Activated B cell treated with CpG ODN at 0.5 μM for 24 hours (primary cell): ENCODE measurements at places on chromosomes 12 and 14. TPM values are rescaled to one million over a fixed set of nuclear protein-coding genes. Genes with fewer than 3 reads are reported as not detected.
A peak's percentile ranks its signal among the peaks of the same experiment; 100 is the strongest.

TMCC3 gene
- total RNA-seq, result 24.2 and 28.0 TPM in 2 replicates

ERH gene
- total RNA-seq, result 252 and 273 TPM in 2 replicates

SMARCD1 gene
- 101 and 108 TPM in 2 replicates for total RNA-seq

SERPINA1 gene
- 0.31 TPM in 1 of 2 replicates, not detected in the other for total RNA-seq

NEUROD4 gene
- not detected in 2 replicates for total RNA-seq

ADAMTS20 gene
- total RNA-seq, result not detected in 2 replicates

NABP2 gene
- 27.7 and 31.4 TPM in 2 replicates for total RNA-seq

KLRK1 gene
- total RNA-seq, result 0.56 and 0.98 TPM in 2 replicates

DNA sequence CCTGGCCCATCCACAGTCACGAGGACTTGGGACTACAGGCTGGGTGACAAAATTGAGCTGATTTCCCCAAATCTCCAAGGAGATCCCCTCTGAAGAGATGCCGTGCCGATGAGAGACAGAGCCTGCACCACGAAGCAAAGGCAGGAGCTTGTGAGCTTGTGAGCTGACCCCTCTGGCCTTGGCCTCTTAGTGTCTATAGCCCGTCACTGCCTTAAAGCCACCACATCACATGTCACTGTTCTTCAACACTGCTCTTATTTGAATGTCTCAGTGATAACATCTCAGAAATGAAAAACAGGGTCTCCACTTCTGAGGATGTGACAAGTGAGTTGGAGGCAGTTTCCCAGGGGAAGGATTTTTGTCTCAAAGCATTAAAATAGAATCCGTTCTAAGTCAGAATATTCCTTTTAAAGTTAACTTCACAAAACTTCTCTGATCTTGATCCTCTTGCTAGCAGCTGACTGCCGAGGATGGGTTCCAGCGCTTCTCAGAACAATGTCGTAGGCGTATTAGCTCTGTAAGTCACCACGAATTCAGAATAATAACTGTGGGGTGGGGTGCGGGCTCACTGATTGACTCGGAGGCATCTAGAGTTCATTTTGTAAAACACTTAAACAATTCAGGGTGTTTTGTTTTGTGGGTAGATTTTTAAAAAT is 37.5 kb downstream of the CHST11 start:
- H3K27ac ChIP-seq, result peak overlapping the region; percentile 22
- H3K36me3 ChIP-seq, result peaks cover 27% of the 10 kb centered on the region
- no peak for DNase-seq
- peaks cover 83% of the 10 kb centered on the region for H3K4me1 ChIP-seq

- no peaks in the 10 kb centered on the region for H3K36me3 ChIP-seq
- H3K27me3 ChIP-seq, result no peaks in the 10 kb centered on the region
- no peaks in the 10 kb centered on the region for H3K4me1 ChIP-seq
- no peak overlapping the region for H3K27ac ChIP-seq
- no peak overlapping the region for H3K4me3 ChIP-seq
- no peak for DNase-seq
Observed at GRCh38 chr12:19021646-19022045, 107.9 kb upstream of the PLEKHA5 start.

GRCh38 chr14:35342489-35343010 is 50.4 kb downstream of the PSMA6 start:
- H3K4me3 ChIP-seq, result no peak overlapping the region
- no peaks in the 10 kb centered on the region for H3K27me3 ChIP-seq
- H3K4me1 ChIP-seq, result peaks cover 32% of the 10 kb centered on the region
- no peaks in the 10 kb centered on the region for H3K36me3 ChIP-seq
- H3K27ac ChIP-seq, result no peak overlapping the region
- DNase-seq, result no peak

DNA sequence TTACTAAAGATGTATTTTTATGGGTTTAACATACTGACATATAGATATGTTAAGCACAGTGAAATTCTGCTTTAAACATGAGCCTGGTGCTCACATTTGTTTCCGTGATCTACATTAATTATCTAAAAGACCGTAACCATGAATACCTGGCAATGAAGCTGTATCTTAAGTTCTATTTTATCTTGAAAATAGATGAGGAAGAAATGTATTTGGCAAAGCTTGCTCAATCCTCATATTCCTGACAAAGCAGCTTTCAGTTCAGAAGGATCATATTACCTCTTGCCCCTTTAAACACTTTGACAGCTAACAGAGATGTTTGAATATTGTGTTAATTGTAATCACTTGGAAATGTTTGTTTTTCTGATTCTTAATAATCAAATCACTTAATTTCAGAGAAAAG is 9.8 kb downstream of the EPYC start:
- peaks cover 2% of the 10 kb centered on the region for H3K27me3 ChIP-seq
- no peaks in the 10 kb centered on the region for H3K4me1 ChIP-seq
- H3K4me3 ChIP-seq, result no peak overlapping the region
- H3K27ac ChIP-seq, result no peak overlapping the region
- H3K36me3 ChIP-seq, result no peaks in the 10 kb centered on the region

GRCh38 chr12:105670672-105671071 is 340.2 kb downstream of the C12orf75 start:
- H3K36me3 ChIP-seq, result no peaks in the 10 kb centered on the region
- no peak for DNase-seq
- no peaks in the 10 kb centered on the region for H3K27me3 ChIP-seq
- no peak overlapping the region for H3K27ac ChIP-seq
- no peak overlapping the region for H3K4me3 ChIP-seq

DNA sequence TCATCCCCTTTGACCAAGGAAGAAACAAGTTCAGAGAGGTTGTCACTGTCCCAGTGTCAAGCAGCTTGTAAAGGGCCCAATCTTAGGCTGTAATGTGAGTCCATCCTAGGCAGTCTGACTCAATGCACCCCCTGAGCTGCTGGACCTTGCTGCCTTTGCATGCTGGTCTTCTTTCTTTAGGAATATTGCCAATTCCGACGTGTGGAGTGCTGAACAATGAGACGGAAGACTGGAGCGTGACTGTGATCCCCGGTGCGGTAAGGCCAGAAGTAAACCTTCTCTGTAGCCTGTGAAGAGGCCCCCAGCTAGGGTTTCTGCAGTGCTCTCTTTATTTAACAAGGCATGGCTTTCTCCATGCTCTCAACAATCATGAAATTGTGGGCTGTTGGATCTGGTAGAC is 963 bp downstream of the TCTN2 start:
- peaks cover 11% of the 10 kb centered on the region for H3K4me1 ChIP-seq
- no peak for DNase-seq
- H3K27ac ChIP-seq, result no peak overlapping the region
- peaks cover 25% of the 10 kb centered on the region for H3K36me3 ChIP-seq
- H3K27me3 ChIP-seq, result no peaks in the 10 kb centered on the region

DNA sequence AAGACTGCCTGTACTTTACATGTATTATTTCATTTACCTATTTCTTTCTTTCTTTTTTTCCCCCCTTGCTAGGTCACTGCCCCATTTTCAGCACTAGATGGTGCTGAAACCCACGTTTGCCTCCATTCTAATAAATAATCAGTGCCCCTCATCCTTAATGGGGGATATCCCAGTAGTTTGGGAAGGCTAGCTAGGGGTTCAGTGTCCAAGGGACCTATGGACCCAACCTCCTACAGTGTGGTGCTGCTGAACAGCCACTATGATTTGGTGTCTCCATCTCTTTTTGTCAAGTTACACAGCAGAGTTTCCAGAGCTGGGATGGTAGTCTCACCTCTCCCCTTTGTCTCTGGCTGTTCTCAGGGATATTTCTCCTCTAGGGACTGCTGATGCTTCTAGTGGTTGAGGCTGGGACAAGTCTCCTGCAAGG is 6.5 kb upstream of the HCFC2 start:
- H3K4me3 ChIP-seq, result no peak overlapping the region
- no peak overlapping the region for H3K27ac ChIP-seq
- no peaks in the 10 kb centered on the region for H3K36me3 ChIP-seq
- no peak for DNase-seq
- H3K27me3 ChIP-seq, result peaks cover 26% of the 10 kb centered on the region

GRCh38 chr14:92417759-92418158 is 94.8 kb downstream of the SLC24A4 start:
- DNase-seq, result no peak
- no peaks in the 10 kb centered on the region for H3K36me3 ChIP-seq
- no peak overlapping the region for H3K4me3 ChIP-seq
- H3K27me3 ChIP-seq, result peaks cover 14% of the 10 kb centered on the region
- no peak overlapping the region for H3K27ac ChIP-seq

DNA sequence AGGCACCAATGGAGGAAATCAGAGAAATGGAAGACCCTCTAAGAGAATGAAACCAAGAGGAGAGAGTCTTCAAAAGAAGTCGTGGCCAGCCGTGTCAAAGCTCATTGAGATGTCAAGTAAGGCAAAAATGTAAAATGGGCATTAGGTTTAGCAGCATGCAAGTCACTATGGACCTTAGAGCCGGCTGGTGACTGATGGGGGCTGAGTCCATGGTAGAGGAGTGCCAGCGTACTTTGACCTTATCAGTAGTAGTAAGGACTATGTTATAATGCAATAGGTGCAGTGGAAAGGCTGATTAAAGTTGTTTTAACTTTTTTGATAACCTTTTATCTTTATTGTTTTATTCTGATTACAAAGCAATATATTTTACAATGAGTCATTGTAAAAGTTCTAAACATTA is 66.5 kb downstream of the ANO6 start:
- DNase-seq, result no peak
- no peak overlapping the region for H3K4me3 ChIP-seq
- no peaks in the 10 kb centered on the region for H3K27me3 ChIP-seq
- H3K36me3 ChIP-seq, result peaks cover 19% of the 10 kb centered on the region
- H3K4me1 ChIP-seq, result peaks cover 12% of the 10 kb centered on the region
- H3K27ac ChIP-seq, result no peak overlapping the region

GRCh38 chr12:49885663-49886461 is 17.8 kb downstream of the FAIM2 start:
- no peaks in the 10 kb centered on the region for H3K4me1 ChIP-seq
- H3K27me3 ChIP-seq, result peaks cover 21% of the 10 kb centered on the region
- H3K27ac ChIP-seq, result no peak overlapping the region
- H3K36me3 ChIP-seq, result no peaks in the 10 kb centered on the region

DNA sequence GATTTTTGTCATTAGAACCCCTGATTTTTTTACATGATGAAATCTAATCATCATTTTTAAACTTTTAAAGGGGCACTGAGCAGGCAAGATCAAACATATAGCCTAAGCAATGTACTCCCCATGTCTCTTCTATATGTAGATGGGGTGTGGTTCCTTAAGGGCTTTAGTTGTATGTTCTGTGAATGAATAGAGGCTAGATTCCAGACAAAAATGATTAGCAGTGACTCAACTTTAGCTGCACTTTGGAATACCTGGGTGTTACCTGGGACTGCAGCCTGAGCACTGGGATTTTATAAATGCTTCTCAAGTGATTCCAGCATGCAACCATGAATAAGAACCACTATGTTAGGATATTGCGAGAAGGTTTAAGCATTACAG is 256.7 kb upstream of the PLEKHG7 start:
- peak overlapping the region; percentile 67 for H3K4me3 ChIP-seq
- no peaks in the 10 kb centered on the region for H3K27me3 ChIP-seq
- no peak for DNase-seq
- peaks cover 93% of the 10 kb centered on the region for H3K4me1 ChIP-seq

- H3K36me3 ChIP-seq, result no peaks in the 10 kb centered on the region
- DNase-seq, result no peak
- H3K4me3 ChIP-seq, result no peak overlapping the region
- H3K27ac ChIP-seq, result no peak overlapping the region
- peaks cover 6% of the 10 kb centered on the region for H3K27me3 ChIP-seq
Observed at GRCh38 chr12:52398176-52398575, 8.0 kb downstream of the KRT82 start.

DNA sequence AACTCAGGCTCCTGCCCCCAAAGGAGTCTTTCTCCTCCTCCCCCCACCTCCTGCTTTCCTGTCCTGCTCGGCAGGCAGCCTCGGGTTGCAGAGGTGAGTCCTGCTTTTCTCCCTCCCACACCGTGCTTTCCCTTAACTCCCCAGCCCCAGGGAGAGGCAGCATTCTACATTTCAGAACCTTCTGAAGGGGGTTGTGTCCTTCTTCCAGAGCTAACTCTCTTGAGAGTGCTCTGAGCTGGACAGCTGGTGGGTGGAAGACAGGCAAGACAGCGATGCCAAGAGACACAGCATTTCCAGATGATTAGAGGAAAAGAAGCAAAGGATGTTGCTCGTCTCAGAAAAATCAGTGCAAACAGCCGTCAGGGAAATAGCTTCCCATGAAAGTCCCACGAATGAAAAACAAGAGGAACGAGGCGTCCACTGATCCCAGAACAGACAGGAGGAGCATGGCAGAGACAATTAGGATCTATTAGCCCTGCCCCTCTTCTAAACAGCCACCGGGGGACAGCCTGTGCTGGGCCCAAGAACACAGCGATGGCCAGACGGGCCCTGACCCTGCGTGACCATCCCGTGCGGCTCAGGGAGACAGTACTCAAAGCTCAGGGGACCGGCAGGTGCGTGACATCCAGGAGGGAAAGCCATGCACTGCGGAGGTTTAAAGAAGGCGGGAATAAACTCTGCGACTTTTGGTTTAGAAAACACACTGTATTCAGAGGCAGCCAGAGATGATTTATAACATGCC is 216.5 kb upstream of the RTL1 start:
- H3K36me3 ChIP-seq, result peaks cover 2% of the 10 kb centered on the region
- peaks cover 33% of the 10 kb centered on the region for H3K4me1 ChIP-seq
- H3K27ac ChIP-seq, result peak overlapping the region; percentile 96

DNA sequence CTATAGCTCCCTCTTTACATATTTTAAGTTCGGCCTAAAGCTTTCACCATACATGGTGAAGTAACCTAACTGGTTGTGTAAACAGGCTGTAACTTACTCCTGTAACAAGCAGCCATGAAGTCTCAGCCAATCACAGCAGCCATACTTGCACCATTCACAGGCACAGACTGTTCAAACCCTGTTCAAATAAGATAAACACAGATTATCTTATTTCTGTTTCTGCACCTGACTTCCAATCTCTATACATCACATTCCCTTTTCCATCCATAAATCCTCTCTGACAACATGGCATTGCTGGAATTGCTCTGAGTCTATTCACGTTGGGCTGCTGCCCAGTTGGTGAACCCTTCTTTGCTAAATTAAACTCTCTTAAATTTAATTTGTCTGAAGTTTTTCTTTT is 34.5 kb upstream of the ARID2 start:
- H3K36me3 ChIP-seq, result no peaks in the 10 kb centered on the region
- H3K27me3 ChIP-seq, result no peaks in the 10 kb centered on the region
- H3K27ac ChIP-seq, result no peak overlapping the region
- peaks cover 2% of the 10 kb centered on the region for H3K4me1 ChIP-seq
- no peak overlapping the region for H3K4me3 ChIP-seq

- H3K36me3 ChIP-seq, result peaks cover 4% of the 10 kb centered on the region
- H3K4me3 ChIP-seq, result peak overlapping the region; percentile 74
- H3K4me1 ChIP-seq, result peaks cover 80% of the 10 kb centered on the region
- peak overlapping the region; percentile 96 for H3K27ac ChIP-seq
Observed at GRCh38 chr14:72519543-72519942, 374.4 kb downstream of the DPF3 start.

GRCh38 chr14:101404426-101405170 is 156.7 kb upstream of the DIO3 start:
- H3K4me3 ChIP-seq, result no peak overlapping the region
- no peaks in the 10 kb centered on the region for H3K36me3 ChIP-seq
- no peak overlapping the region for H3K27ac ChIP-seq
- peaks cover 19% of the 10 kb centered on the region for H3K27me3 ChIP-seq

- peaks cover 72% of the 10 kb centered on the region for H3K4me1 ChIP-seq
- no peak for DNase-seq
- H3K4me3 ChIP-seq, result peak overlapping the region; percentile 75
- H3K36me3 ChIP-seq, result no peaks in the 10 kb centered on the region
Observed at GRCh38 chr14:91243074-91243471, 1.4 kb downstream of the GPR68 start.
